H7 (cell line): ENCODE measurements at places on chromosomes 16 and 17.

DNA sequence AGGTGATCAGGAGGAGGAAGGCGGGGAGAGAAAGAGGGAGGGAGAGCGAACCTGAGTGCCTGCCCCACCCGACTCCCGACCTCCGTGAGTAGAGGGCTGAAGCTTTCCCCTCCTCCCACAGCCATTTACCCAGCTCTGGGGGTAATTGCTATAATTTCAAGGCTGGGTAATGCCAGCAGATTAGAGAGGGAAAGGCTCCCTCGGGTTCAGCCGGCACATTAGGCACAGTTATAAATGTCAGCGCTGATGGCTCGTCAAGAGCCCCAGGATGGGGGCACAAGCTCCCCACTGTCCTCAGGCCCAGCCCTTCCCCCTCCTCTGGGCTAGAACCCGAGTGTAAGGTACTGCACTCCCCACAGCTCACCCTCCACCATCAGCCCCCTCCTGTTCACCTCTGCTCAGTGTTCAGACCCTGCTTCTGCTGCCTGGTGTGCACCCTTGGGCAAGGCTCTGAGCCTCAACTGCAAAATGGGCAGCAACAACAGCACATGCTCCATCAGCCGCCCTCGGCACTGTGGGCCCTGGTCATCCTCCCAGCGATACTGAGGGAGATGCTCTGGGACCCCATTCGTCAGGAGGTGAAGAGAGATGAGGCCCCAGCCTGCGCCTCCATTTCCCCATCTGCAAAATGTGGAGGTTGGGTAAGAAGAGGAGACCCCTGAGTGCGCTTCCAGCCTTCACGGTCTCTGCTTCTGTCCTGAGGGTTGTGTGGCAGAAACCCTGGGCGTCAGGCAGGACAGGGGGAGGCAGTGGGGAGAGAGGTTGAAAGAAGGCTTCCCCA, 77.2 kb downstream of the NT5M start:
- DNase-seq = no peak

GRCh38 chr17:72691586-72691985, 400.9 kb downstream of the SLC39A11 start:
- no peak for DNase-seq

DNA sequence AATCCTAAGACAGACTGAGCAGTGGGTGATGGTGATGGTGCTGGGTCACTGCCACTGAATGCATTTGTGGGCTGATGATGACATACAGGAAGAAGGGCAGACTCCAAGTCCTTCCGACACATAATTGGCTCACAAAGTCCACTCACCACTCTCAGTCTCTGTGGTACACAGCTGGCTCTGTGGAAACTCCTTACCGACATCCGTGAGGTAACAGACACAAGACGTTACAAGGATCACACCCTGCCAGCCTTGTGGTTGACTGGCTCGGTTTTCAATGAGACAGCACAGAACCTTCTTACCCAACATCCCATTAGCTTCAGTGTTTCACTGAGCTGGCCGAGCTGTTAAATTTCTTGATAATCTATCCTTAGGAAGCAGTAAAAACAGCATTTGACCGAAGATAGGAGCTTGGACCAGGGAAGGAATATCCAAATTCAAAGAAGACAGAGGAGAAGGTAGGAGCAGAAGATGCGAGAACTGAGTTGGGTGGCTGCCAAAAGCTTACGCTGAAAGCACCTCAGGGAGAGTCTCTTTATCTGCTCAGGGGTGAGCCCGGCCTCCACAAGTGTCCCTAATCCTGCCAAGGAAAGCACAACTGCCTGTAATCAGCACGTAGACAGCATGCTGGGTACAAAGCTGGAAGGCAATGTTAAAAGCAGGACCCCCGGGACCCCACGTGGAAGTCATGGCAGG, 5.5 kb upstream of the MXRA7 start:
- no peak for DNase-seq

- no peak for DNase-seq
These were observed 96.2 kb downstream of the PGS1 start for GRCh38 chr17:78474614-78475146.

- DNase-seq = no peak
These were observed 3.0 kb downstream of the KRT40 start for GRCh38 chr17:40981115-40981514.

DNA sequence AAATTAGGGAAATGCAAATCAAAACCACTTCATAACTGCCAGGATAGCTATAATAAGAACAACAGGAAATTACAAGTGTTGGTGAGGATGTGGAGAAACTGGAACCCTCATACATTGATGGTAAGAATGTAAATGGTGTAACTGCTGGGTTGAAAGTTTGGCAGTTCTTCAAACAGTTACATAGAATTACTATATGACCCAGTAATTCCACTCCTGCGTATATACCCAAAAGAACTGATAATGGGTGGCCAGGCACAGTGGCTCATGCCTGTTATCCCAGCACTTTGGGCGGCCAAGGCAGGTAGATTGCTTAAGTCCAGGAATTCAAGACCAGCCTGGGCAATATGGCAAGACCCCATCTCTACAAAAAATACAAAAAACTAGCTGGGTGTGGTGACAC, 4.5 kb upstream of the CMTM4 start:
- no peak for DNase-seq

GRCh38 chr16:22383827-22384226, 9.4 kb upstream of the CDR2 start:
- no peak for DNase-seq

DNA sequence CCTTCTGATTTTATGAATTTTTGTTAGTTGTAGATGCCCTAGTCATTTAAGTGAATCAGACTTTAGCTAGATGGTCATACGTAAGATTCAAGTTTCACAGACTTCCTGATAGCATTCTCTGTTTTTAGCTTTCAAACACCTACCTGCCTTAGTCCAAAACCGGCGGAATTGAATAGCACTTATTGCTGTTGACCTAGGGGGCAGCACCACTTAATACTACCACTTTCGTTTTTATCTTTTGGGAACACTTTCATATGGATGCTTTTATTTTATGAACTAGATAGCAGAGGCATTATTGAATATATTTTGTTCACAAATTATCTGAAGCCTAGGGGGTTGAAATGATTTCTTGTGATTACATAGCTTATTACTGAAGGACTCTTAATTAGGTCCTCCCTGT, 31.5 kb downstream of the TADA2A start:
- peak; percentile 31 for DNase-seq

DNA sequence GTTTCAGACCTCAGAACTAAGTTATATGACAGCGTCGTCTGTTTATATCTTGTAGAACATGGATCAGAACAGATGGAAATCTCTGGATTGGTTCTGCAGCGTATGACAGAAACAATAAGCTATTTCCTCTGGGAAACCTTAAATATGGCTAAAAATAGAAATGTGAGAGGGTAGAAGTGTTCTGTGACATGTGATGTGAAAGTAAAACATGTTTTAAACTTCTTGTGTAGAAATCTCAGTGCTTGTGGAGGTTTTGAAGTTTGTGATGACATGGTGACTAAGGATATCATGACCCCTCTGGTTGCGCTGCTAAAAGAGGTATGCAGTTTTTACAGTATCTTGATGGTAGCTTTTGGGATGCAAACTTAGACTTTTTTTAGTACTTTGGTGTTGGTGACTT, 2.8 kb downstream of the HEATR3 start:
- DNase-seq = no peak

DNA sequence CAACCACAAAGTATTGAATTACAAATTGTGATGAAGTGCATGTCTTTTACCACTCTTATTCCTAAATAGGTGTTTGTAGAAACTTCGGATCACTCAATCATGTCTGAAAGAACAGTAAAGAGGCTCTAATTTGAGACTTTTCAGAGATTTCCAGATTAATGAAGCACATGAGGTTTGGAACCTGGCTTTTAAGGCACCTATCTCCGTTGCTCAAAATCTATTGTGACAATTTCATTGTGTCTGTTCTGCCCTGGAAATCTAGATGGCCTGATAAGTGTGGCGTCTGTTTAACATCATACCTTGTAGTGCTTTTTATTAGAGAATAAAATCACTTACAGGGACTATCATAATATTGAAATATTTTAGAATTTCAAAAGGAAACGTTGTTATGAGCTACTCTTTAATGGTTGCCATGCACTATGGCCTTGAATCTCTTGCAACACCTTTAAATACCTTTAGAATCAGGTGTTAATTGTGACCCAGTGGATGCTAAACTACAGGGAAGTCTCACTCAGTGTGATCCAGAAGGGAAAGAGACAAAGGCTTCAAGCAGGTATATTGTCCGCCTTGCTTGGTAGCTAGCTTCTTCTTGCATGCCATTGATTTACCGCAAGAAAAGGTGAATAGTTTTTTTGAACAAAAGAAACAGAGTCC, 210.3 kb downstream of the CNTNAP4 start:
- DNase-seq = no peak

DNA sequence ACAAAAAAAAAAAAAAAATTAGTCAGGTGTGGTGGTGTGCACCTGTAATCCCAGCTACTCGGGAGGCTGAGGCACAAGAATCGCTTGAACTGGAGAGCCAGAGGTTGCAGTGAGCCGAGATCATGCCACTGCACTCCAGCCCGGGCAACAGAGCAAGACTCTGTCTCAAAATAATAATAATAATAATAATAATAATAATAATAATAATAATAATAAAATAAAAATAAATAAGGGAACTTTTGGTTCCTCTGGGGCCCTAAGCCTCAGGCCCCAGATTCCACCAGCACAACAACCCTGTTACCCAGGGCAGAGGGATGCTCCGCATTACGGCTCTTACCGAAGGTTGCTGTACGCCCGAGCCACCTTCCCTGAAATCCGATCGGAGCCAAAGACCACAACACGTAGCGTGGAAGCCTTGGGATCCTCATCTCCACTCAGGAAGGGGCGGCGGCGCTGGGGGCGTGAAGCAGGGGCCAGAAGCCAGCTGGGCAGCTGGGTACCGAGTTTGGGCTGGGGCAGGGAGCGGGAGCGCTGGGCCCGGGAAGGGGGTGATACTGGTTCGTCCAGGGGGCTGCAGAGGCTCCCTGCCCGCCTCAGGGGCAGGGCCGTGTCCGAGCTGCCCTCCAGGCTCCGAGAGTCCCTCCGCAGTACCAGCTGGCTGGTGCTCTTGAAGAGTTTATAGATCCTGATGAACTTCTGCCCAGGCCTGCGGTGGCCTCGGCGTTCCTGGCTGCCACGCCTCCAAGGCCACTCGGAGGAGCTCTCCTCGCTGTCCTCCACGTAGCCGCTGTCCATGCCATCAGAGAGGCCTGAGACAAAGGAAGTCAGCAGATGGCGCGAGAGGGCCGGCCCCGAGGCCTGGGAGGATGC, 20.6 kb upstream of the PIK3R6 start:
- DNase-seq = peak; percentile 90

DNA sequence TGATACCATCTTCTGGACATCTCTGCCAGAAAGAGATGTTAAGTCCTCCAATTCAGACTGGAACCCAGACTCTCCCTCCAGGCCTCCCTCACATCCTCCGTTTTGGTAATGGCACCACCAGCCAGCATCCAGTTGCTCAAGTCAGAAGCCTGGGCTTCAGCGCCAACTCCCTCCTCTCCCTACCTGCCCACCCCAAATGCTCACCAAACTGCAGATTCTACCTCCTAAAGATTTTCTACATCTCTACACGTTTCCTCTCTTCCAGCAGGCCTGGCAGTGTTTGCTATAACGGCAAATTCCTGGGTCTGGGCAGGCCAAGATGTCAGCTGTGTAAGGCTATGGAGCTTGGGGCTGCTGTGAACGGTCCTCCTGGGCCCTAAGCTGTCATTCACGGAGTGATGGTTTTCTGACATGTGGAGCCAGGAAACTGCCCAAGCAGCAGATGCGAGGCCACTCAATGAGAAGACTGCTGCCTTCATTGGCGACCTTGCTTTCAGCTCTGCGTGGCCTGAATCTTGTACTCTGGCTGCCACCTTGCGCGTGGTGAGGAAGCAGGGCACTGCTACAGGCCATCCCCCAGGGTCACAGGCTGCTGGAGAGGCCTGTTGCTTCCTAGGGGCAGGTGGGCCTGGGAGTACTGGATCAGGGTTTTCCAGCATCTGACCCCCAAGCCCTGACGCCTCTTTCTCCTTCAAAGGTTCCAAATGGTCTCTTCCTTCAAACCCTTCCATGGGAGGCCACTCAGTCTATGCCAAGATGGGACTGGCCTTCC, 37.7 kb downstream of the TBX4 start:
- no peak for DNase-seq

DNA sequence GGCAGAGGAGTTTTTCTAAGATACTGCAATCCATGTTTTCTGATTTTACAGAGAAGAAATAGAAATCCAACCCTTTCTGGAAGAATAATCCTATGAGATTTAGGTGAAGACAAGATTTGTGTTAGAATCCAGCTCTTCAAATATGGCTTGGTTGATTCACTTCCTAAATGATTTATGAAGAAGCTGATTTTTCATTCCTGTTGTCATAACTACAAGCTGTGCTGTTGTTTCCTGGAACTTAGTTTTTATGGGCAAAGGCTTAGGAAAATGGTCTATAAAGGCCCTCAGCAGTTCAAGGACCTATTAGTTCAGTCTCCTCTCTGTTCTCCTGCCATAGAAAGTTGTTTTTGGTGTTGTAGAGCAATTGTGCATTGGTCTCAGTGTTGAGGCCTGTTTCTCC, 174.2 kb upstream of the FAM20A start:
- no peak for DNase-seq

DNA sequence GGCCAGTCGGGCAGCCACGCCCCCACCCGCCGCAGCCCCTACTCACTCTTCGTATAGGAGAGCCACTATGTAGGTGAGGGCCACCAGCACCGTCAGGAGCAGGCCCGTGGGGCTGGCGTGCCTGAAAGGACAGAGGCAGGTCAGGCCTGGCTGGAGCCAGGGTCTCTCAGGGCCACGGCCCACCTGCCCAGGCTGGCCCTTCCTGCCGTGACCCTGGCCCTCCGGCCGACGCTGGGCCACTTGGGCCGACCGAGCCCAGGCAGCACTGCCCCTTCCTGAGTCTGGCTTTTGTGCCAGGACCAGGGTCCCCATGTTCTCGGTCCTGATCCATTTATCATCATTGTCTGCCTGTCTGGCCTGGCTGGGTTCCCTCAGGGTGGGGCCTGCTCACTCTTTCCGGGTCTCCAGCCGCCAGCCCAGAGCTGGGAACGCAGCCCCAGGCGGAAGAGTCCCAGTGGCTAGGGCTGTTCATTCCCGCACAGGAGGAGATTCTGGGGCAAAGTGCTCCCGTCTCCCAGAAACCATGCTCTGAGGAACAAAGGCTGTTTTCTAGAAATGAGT, 10.1 kb upstream of the RASD1 start:
- no peak for DNase-seq

DNA sequence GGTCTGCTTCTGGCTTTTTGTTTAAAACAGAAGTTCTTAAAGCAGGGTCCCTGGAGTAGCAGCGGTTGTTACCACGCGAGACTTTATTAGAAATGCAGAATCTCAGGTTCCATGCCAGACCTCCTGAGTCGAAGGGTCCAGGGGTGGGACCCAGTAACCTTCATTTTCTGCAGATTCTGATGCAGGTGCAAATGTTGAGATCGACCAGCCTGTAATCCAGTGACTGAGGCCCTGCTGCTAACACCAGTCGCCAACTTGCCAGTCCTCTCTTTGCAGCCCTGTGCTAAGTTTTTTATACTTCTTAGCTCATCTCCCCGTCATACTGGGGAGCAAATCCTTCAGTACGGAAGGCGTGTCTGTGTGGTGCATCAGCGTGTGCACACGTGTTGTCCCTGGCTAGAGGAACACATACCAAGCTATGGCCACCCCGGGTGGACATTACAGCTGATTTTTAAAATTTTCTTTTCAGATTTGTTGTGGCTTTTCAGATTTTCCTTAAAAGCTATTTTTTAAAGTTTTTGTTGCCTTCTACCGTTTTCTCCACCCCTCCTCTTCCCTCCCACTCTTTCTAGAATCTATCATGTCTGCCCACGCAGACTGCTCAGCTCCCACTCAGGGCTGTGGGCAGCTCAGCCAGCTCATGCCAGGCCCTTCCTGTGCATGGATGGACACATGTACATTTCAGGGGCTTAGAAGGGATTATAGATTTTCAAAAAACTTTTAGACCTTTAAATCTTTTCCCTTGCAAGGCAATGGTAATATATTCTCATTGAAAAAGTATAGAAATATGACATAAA, 57.7 kb downstream of the MEAK7 start:
- DNase-seq = no peak
